PC-3 (cell line): ENCODE measurements at places on chromosomes 1 and 21.

GRCh38 chr21:29436143-29436542, 137.4 kb downstream of the BACH1 start:
- no peak for DNase-seq

DNA sequence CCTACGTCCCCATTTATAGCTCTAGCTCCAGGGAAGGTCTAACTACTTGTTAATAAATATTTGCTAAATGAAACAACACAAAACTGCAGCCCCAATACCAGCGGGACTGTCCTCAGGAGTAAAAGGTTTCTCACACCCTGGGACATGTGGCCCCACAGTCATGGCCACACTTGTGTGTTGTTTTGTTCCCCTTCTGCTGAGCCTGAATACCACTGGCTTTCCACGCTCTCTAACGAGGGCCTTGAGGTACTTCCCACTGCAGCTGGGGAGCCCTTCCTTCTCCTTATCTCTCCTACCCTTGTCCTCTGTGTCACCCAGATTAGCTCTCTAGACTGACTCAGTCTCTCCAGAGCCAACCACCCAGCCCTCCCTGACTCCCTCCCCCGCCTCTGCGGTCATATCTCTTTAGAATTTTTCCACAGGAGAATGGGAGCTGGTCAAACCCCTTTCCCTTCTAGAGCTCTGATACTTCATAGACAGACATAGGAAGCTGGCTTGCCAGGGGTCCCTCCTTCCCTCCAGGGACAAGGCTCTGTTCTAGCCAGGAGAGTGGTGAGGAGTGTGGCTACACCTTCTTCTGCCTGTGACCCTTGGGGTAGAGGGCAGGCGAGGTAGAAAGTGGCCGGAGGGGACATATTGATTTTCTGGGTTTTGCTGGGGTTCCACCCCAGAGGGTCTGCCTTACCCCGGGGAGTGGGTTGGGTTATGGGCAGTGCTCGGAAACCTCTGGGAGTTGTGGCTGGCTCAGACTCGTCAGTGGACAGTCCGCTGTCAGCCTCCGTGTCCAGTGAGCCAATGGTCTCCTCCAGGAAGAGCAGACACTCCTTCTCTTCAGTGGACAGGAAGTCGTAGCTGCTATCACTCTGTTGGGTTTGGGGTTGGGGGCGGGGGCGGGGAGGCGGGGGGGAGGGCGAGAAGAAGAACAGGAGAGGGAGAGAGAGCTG, 8.1 kb downstream of the C1orf116 start:
- DNase-seq, result no peak

DNA sequence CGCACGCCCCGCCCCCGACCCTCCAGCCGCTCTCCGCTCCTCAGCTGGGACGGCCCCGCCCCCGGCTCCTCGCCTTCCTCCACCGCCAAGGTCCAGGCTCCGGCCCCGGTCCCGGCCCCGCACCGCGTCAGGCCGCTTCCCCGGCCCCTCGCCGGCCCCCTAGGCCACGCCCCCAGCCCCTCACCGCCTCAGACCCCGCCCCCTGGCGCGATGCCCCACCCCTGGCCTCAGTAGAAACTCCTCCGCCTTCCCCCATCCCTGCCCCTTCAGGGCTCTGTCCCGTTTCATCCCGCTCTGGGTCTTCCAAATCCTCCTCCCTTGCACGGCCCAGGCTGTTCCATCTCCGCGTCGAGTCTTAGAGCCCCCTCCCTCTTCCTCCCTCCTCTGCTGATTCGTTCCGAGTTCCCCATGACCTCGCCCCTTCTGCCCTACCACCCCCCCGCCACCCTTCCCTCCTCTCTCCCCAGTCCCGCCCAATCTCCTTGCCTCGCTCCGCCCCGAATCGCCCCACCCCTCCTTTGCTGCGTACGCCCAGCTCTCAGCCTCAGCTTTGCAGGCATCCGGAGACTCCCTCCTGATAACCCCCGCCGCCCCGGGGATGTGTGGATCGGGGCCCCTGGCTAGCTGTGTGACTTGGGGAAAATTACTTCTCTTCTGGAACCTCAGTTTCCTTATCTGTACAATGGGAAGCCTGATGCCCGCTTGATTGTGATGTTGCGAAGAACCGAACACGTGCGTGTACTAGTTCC, 448 bp upstream of the ASAP3 start:
- peak; percentile 82 for DNase-seq

GRCh38 chr1:93661829-93662474, 19.7 kb downstream of the BCAR3 start:
- DNase-seq, result peak; percentile 71

DNA sequence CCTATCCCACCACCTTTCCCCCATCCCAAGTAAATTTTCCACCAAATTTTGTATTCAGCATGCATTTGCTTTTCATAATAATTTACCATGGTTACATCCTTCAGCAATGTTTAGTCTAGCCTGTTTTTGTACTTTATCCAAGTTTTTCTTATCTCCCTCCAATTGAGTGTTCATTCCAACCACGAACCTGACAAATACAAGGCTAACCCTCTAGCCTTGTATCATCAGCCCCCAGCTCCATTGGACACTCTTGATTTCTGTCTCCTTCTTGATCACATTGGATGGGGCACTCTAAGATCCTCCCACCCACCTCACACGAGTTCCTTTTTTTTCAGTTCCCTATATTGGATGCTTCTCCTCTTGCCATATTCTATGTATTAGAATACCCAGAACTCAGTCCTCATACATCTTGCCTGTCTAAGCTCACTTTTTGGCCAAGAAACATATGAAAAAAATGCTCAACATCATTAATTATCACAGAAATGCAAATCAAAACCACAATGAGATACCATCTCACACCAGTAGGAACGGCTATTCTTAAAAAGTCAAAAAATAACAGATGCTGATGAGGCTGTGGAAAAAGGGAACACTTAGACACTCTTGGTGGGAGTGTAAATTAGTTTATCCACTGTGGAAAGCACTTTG, 40.5 kb upstream of the SLC35F3 start:
- no peak for DNase-seq

- DNase-seq, result peak; percentile 60
These were observed 3.3 kb downstream of the CD46 start for GRCh38 chr1:207754974-207755700.

GRCh38 chr1:77847621-77848080, 40.8 kb upstream of the NEXN start:
- no peak for DNase-seq

DNA sequence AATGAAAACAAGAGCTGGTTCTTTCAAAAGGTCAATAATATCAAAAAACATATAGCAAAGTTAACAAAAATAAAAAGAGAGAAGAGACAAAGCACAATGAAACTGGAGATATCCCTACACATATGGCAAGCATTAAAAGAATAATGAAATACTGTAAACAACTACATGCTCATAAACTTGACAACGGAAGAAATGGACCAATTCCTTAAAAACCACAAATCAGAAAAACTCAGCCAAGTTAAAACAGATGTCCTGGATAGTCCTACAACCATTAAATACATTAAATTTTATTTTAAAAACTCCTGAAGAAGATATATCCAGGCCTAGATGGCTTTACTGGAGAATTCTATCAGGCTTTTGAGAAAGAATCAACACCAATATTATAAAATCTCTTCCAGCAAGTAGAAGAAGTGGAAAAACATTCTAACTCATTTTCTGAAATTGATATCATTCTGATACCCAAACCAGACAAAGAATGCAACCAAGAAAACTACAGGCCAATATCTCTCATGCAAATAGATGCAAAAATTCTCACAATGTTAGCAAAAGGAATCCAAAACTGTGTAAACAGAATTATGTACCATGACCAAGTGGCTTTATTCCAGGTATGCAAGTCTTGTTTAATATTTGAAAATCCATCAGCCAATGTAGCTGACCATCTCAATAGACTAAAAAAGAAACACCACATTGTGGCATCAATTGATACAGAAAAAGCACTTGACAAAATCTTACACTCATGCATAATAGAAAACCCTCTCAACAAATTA, 56.1 kb upstream of the LRRC7 start:
- DNase-seq, result no peak

DNA sequence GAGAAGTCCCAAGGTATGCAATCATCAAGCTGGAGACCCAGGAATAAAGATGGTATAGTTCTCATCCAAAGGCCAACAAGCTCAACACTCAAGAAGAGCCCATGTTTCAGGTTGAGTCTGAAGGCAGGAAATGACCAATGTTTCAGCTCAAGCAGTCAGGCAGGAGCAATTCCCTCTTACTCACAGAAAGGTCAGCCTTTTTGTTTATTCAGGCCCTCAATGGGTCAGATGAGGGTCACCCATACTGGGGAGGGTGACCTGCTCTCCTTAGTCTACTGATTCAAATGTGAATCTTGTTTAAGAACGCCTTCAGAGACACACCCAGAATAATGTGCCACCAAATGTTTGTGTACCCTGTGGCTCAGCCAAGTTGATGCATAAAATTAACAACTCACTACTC, 262.4 kb downstream of the USP25 start:
- DNase-seq, result peak; percentile 58

GRCh38 chr1:1921459-1921862, 2.4 kb upstream of the TMEM52 start:
- DNase-seq, result no peak

GRCh38 chr1:3657096-3657475, 4.8 kb downstream of the TP73 start:
- DNase-seq, result no peak
